ENCODE measurements at places on chromosomes 12 and 14. TPM values are rescaled to one million over a fixed set of nuclear protein-coding genes. Genes with fewer than 3 reads are reported as not detected.

The SSPN gene
- total RNA-seq: 0.86 TPM

DNA sequence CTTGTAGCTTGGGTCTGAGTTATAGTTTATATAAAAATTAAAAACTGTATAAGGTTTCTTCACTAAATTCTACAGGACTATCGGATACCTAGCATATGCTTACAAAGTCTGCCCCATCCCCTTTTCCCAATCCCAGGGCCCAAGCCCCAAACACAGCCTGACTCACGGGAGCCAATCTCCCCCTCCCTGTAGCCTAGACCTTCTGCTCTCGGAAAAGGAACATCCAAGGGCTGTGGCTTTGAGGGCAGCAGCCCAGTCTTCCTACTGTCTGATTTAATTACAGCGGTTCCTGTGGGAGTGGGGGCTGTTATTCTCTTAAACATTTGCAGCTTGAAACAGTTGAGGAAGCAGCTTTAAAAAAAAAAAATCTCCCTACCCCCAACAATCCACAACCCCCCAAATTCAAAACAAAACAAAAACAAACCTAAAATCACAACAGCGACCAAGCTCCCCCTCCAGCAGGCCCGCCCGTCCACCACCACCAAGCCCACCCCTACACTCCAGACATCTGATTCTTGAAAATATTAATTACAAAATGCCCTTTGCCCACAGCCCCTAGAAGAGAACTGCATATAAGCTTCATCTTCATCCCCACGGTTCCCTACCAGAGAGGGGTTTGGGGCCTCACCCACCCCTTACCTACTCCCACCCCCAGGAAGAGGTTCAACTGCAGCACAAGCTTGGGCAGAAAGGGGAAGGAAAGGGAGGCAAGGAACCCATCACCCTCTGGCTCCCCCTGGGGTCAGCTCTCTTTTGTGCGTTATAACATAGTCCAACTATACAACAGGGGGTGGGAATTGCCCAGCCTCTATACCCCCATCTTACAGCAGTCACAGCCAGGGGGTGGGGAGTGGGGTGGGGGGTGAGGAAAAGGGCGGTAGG lies 1.1 kb upstream of the PRKAG1 start:
- DNase-seq: no peak

The TUNAR gene
- 63.9 TPM for total RNA-seq

The BRF1 gene
- 18.3 TPM for total RNA-seq

The PROX2 gene
- total RNA-seq: not detected

The AHNAK2 gene
- 2.0 TPM for total RNA-seq

- no peak for DNase-seq
Observed at GRCh38 chr12:101832030-101832429, 1.3 kb upstream of the GNPTAB start.

GRCh38 chr14:48373981-48374380 lies 698.6 kb upstream of the MDGA2 start:
- no peak for DNase-seq

The TMEM63C gene
- 7.0 TPM for total RNA-seq

The OR4K1 gene
- total RNA-seq: not detected

DNA sequence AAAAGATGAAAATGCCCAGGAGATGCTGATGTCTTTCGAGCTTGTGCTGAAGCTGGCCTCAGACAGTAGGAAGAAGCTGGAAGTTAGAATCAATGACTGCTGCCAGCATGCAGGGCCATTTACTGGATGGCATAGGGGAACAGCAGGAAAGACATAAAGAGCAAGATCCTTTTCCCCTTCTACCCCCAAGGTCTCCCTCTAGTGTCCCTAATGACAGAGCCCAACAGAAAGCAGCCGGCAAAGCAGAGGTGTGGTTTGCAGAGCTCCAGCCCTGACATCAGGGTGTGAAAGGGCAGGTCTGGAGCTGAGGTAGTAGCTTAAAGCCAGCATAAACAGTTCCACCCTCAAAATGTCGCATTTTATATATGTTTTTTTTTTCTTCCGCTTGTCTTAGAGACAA lies 1560.7 kb upstream of the TMEM132C start:
- DNase-seq: no peak

The MYH6 gene
- not detected for total RNA-seq

GRCh38 chr14:71163842-71164629 lies 256.8 kb downstream of the PCNX1 start:
- no peak for DNase-seq
